ENCODE measurements at places on chromosomes 7 and 10. TPM values are rescaled to one million over a fixed set of nuclear protein-coding genes. Genes with fewer than 3 reads are reported as not detected.

DNA sequence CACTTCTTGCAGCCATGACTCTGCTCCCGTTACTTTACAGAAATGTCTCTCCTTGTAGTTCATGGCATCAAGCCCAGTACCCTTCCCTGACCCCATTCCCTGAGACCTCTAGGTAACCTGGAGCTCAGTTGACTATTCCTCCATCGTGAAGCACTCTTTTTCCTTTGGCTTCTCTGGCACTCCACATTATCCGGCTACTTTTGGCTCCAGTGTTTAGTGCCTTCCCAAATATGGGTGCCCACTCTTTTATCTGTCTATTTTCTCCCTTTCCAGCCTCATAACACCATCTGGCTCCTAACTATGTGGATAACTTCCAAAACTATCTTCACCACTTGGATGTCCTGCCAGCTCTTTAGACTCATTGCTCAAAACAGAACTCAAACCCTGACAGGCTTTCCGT lies 744.7 kb upstream of the GALNT17 start:
- no peak for DNase-seq

GRCh38 chr7:27180431-27181420 lies 4.3 kb downstream of the HOXA11 start:
- peak; percentile 31 for DNase-seq

GRCh38 chr10:34155812-34156211 lies 659.3 kb downstream of the PARD3 start:
- no peak for DNase-seq

DNA sequence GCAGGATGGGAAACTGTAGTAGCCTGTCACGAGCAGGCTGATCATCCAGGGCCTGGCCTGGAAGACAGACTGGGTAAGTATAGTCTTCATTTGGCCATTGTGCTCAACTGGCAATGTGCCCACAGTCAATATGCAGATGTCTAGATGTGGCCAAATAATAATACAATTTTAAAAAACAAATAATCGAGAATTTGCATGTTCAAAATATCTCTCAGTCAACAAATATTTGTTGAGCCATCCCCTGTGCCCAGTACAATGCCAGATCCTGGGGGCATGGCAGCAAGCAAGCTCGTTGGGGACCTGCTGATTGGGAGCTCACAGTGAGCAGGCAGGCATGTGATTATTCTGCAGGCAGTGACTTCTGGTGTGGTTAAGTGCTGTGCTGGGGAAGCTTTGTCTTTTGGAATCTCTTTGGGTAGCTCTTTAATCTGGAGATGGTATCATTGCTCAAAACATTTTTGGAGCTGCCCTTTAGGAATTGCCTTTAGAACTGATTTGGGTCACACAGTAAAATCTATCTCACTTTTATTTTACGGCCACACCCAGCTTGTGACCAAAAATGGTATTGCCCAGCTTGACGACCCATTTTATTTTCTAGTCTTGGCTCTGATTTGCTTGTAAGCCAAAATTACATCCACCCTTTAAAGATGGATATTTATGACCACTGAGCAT lies 92.2 kb downstream of the PLCE1 start:
- DNase-seq = no peak

DNA sequence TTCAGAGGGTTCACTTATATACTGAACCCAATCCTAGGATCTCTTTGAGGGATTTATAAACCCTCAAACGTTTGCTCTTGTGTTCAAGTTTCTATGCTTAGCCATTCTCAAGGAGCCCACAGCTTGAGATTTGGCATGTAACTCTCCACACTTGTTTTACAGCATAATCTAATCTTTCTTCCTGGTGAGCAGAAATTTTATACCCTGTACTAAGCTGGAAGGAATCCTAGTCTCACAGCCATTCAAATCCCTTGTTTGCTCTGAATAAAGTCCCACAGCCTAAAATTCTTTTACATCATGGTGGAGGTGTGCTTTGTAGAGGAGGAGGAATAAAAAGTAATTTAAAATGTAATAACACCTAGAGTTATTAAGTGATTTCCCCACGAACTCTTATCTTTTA lies 5.3 kb upstream of the AGR2 start:
- DNase-seq = no peak

GRCh38 chr10:10542477-10542876 lies 475.2 kb upstream of the CELF2 start:
- DNase-seq = no peak

DNA sequence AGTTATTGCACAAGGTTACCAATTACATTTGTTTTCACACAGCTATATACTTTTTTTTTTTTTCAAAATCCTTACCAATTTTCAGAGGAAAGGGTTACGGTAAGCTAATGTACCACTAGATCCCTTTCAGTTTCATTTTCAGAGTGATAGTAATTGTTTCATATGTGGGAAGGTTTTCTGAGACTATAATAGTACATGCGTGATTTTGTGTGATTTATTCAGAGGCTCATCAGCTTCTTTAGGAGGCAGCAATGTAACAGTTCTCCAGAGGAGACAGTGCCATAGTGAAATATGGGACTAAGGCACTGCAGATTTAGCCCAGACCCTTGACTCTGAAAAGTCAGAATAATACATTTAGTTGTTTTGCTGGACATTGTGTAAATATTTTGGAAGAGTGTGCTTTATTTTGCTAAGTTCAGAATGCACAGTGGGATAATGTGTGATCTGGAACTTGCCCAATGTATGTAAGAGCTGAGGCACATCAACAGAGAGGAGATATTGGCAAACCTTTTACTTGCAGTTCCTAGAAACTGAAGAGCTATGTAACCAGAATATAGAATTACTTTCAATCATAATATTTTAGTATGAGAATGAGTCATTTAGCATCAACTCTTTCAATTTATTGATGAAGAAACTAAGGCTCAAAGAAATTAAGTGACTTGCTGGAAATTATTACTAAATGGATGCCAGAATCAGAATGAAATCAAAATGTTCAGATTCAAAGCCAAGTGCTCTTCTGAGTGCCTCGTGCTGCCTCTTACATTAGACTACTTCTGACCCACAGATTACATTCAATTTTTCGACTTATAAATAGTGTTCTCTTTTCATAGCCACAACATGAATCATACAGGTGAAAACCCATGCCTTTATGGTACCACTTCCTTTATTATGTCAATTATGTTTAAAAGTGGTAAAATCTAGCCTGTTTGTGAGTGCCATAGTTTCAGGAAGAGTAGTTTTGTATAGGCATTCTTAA lies 207.7 kb upstream of the TEX47 start:
- DNase-seq = peak; percentile 6

DNA sequence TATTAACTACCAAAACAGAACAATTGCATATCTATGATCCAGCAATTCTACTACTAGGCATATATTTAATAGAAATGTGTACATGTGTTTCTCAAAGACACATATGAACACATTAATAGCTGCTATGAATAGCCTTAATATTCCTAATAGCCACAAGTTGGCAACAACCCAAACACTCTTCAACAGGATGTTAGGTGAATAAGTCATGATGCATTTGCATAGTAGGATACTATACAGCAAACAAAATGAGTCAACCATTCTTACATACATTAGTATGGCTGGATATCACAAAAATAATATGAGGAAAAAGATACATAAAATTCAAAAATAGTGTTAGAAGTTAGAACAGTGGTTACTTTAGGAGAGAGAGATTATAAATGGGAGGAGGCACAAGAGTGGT lies 26.8 kb upstream of the ZNF746 start:
- DNase-seq = no peak

- DNase-seq = no peak
These were observed 11.0 kb downstream of the ZNF862 start for GRCh38 chr7:149849174-149849573.

DNA sequence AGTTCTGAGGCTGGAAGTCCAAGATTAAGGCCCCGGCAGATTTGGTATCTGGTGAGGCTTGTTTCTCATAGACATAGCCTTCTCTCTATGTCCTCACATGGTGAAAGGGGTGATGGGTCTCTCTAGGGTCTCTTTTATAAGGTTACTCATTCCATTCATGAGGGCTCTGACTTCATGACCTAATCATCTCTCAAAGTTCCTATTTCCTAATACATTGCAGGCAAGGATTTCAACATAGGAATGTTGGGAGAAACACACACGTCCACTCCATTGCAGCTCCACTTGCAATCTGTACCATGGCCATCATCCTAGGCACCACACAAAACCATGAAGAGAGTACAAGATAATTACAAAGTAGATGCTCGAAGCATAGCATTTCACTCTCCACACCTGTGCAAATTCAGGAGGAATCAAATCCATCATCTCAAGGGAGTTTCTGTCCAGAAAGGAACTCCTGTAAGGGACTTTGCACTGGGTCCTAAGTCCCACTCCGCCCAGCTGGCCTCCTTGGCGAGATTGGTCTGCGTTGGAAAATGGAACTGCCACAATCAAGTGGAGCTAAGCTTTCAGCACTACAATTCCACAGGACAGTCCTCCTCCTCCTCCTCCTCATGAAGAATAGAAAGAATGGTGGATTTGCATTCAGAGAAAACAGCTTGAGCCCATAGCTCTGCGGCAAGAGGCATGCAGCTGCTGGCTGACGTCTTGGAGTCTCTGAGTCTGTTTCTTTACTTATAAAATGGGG lies 8.8 kb downstream of the DDC start:
- no peak for DNase-seq

GRCh38 chr7:44976746-44977196 lies 2.0 kb downstream of the MYO1G start:
- DNase-seq = no peak

DNA sequence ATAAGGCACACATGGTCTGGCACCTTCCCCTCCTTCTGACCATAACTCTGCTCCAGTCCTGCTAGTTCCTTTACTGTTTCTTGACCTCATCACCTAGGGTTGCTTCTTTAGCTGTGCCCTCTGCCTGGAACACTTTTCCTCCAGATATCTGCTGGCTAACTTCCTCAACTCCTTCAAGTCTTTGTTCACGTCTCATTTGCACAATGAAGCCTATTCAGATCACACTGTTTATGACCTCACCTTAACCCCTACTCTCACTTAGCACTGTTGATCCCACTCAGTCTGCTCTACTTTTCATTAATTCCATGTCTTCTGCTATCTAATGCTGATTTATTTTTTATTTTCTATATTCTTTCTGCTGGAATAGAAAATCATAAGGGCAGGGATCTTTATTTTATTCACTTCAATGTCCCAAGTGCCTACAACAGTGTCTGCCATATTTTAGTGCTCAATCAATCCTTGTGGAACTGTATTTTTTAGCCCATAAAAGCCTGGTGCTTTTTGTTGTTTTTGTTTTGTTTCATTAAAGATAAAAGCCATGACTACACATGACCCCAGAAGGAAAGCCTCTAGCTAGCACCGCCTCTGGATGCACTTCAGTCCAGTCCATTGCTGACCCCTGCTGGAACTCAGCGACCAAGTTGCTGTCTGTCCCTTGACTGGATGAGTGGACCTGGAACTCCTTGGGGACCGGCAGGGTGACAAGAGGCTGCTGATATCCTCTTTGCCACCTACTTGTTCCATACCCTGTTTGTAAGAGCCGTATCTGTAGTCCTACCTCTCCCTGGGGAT lies 12.3 kb downstream of the KLF14 start:
- DNase-seq = no peak

- no peak for DNase-seq
These were observed 984 bp upstream of the IKZF1 start for GRCh38 chr7:50303335-50304128.

GRCh38 chr10:89121764-89122020 lies 85.4 kb downstream of the CH25H start:
- no peak for DNase-seq

DNA sequence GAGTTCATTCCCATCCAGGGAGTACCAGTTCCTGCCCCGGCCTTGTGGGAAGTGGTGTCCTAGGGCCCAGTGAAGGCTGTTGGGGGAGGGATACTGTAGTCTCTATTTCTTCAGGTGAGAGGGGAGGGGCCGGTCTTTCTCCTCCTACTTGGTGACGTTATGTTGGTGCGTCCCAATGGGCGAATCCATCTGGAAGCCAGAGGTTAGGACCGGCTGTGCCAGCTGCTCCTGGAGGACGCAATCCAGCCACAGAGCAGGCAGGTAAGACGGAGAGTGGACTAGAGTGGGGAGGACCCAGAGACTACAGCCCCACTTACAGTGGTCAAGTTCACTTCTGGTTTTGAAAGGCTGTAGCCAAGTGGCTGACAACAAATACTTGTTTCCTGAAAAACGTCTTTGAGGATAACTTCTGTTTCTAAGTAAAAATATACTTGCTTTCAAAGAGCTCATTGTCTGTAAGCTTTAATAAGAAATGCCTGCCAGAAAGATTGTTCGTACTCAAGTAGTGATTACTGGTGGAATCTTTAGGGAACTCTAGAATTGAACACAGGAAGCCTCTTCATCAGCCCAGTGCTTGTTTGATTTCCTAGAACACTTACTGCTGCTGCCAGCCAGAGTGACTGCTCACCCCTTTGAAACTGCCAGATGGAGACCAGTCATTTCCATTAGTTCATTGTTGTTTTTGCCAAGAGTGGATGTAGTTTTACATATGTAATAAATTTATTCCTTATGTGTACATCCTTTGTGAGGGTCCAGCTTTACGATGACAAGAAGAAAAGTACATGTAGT lies 25.4 kb downstream of the RBM33 start:
- no peak for DNase-seq

Gene PGAM2
- total RNA-seq = 1.8 TPM

Gene INPP5A
- 24.8 TPM for total RNA-seq

Gene INA
- not detected for total RNA-seq

Gene MRPS17
- 6.9 TPM for total RNA-seq

Gene ANKRD2
- not detected for total RNA-seq

Gene CCL24
- total RNA-seq = not detected
